ENCODE measurements at places on chromosomes 7 and 10. TPM values are rescaled to one million over a fixed set of nuclear protein-coding genes. Genes with fewer than 3 reads are reported as not detected.

The SEMA3C gene
- total RNA-seq: 70.5 TPM

The CHCHD2 gene
- total RNA-seq: 554 TPM

The RP9 gene
- 51.4 TPM for total RNA-seq

The DOCK1 gene
- total RNA-seq: 40.7 TPM

The CAMK2B gene
- total RNA-seq: 0.11 TPM

The SVOPL gene
- total RNA-seq: not detected

The ARL3 gene
- total RNA-seq: 8.3 TPM

The THSD7A gene
- 0.38 TPM for total RNA-seq

The LRRC61 gene
- not detected for total RNA-seq

The CDK1 gene
- 64.7 TPM for total RNA-seq

The PKD2L1 gene
- total RNA-seq: not detected

The TMEM196 gene
- not detected for total RNA-seq

The ORAI2 gene
- total RNA-seq: 29.3 TPM

The VSIR gene
- 7.4 TPM for total RNA-seq

The VSTM2A gene
- 0.88 TPM for total RNA-seq

The UNC5B gene
- 1.2 TPM for total RNA-seq

The SLC16A12 gene
- 0.05 TPM for total RNA-seq

The FGL2 gene
- total RNA-seq: not detected

The CYP2C18 gene
- total RNA-seq: 0.23 TPM

The SPDYE11 gene
- not detected for total RNA-seq

The CCL24 gene
- total RNA-seq: not detected

The ACHE gene
- not detected for total RNA-seq

The SORBS1 gene
- total RNA-seq: 3.1 TPM

The CREM gene
- 57.3 TPM for total RNA-seq

The GPR15LG gene
- not detected for total RNA-seq

The NANOS1 gene
- total RNA-seq: 9.7 TPM

The CTAGE8 gene
- total RNA-seq: not detected

The DMTF1 gene
- total RNA-seq: 54.1 TPM

The MDFIC gene
- total RNA-seq: 29.2 TPM

The RBP4 gene
- total RNA-seq: 1.0 TPM

The ARF5 gene
- total RNA-seq: 188 TPM

The NODAL gene
- not detected for total RNA-seq

The TET1 gene
- total RNA-seq: 1.3 TPM
